Head of caudate nucleus (tissue), 42 donors: ENCODE measurements at places on chromosomes 6 and 20.

DNA sequence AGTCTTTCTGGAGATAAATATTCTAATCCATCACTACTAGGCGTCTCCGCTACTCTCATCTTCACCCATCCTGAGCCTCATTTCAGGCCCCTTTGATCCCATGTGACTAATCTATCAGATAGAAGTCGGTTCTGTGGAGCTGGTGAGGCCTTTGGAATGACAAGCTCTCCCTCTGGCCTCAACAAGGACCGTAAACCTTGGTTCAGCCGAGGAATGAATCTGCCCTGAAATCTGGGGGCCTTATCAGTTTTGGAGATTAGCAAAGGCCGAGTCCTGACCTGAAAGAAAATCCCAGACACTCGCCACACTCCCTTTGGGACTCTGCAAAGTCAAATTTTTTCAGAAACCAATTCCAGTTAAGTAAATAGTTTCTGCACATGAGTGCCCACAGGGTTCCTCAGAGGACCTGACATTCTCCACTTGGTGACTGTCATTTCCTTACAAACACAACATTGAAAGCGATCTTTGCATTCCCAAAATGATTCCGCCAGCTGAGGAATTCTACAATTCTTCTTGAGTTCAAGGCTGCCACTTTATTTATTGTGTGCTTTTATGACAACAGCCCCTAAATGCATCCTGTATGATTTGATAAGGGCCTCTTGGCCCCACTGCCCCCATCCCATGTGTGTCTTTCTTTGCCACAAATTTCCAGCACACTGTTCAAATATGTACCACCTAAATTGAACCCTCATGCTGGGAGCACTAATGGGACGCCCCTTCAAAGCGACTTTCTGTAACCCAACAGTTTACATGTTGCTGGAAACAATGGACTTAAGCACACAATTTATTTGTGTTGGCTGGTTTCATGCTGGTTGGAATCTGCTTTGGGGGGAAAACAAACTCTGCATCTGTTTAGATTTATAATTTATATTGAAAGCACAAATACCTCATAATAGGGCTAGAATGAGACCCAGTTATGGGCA, 10.0 kb upstream of the RIPOR3 start:
- no peak for DNase-seq

DNA sequence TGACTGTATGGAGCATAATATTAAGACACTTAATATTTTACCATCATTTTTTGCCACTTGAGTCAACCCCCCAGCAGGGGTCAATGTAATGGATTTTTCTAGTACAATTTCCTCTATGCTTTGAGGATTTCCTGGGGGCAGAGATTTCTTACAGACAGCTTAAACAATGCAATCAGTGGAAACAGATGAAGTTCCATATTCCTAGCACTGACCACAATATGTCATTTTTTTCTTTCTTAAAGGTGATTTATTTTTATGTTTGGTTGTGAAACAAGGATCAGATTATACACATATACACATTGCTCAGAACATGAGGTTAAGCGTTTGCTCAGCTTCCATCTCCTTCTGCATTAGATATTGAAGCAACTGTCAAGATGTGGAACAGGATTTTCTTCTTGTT, 82.0 kb upstream of the ID4 start:
- DNase-seq, result no peak

DNA sequence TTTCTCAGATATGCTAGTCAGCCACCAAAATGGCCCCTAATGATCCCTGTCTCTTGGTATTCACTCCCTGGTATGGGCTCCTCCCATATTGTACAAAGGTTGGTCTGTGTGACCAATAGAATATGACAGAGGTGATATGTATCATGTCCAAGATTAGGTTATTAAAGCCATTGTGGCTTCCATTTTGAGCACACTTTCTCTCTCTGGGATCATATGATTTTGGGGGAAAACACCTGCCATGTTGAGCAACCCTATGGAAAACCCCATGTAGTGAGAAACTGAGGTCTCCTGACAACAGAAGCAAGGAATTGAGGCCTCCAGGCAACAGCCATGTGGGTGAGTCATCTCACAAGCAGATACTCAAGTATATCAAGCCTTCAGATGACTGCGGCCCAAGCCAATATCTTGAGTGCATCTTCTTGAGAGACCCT, 7.1 kb upstream of the ZNF318 start:
- DNase-seq, result no peak

- no peak for DNase-seq
Measured at GRCh38 chr6:131828080-131828479, 20.3 kb downstream of the ENPP1 start.

- no peak for DNase-seq
Measured at GRCh38 chr6:133191323-133191722, 49.8 kb upstream of the EYA4 start.

- DNase-seq, result no peak
Measured at GRCh38 chr20:25308671-25309394, 60.9 kb downstream of the PYGB start.

DNA sequence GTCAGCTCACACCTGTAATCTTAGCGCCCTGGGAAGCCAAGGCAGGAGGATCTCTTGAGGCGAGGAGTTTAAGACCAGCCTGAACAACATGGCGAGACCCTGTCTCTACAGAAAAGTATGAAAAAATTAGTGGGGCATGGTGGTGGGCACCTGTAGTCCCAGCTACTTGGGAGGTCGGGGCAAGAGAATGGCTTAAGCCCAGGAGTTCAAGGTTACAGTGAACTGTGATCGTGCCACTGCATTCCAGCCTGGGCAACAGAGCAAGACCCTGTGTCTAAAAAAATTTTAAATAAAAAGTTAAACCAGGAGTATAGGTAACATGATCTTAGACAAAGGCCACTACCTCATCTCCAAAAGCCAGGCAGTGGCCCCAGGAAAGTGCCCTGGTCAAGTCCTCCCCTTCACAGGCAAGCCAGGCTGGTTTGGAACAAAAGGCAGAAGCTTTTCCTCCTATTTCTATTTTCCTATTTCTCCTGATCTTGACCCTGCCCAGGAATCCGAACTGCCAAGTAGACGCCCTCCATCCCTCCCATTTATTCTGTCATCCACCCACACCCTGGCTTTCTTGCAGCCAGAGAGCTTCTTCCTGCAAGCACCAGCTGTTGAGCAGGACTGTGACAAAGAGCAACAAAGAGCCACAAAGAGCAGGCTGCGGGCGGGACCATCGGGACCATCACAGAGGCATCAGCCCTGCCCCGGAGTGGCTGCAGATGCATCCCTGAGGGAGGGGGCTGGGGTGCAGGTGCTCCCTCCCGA, 149.9 kb upstream of the AFDN start:
- no peak for DNase-seq

DNA sequence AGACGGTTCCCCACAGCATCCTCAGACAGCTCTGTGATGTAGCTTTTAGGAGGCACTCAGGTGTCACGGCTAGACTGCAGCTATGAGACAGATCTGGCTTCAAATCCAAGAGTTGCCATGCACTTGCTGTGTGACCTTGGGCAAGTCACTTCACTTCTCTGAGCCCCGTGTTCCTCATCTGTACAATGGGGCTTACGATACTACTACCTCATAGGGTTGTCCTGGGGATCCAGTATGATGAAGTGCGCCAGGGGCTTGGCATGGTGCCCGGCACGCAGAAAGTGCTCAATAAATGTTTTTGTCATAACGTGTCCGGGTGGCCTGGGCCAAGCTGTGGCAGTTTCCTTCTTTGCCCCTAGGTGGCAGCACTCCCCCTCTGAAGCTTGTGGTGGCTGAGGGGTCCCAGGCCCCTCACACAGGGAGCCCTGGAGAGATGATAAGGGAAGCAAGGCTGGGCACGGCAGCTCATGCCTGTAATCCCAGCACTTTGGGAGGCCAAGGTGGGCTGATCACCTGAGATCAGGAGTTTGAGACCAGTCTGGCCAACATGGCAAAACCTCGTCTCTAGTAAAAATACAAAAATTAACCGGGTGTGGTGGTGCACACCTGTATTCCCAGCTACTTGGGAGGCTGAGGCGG, 19.1 kb upstream of the CHMP4B start:
- peak; percentile 25 for DNase-seq

DNA sequence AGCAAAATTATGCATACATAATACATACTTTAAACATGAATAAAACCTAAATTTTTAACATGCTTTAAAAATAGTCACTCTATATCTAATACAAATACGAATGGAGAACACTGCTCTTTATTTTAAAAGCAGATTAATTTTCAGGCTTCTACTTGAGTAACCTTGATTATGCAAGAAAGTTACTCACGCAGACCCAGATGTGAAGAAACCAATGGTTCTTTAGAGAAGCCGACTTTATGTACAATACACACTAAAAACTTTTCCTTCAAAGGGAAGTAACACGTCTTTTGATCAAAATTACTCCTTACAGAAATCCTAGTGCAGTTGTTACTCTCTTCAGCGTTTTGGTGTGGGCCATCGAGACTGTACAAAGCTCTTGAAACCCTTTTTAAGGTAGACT, 136.9 kb upstream of the SLC22A16 start:
- DNase-seq, result no peak

DNA sequence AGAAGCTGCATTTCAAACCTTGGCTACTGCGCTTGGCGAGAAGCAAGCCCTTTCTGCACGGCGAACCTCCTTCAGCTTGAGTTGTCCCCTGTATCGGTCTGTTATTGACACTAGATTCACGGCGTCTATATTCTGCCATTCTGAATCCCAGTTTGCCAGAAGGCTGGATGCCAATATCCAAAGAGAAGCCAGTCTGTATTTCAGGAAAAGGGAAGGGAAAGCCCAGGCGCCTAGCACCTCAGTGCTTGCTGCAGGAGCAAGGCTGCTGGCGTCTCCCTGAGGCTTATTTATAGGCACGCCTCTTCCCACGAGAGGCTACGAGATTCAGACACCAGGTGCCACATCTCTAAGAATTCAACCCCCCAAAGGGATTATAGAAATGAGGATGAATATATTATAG, 89.6 kb upstream of the CDH4 start:
- peak; percentile 61 for DNase-seq

- no peak for DNase-seq
Measured at GRCh38 chr6:167588920-167589614, 237.6 kb upstream of the AFDN start.

DNA sequence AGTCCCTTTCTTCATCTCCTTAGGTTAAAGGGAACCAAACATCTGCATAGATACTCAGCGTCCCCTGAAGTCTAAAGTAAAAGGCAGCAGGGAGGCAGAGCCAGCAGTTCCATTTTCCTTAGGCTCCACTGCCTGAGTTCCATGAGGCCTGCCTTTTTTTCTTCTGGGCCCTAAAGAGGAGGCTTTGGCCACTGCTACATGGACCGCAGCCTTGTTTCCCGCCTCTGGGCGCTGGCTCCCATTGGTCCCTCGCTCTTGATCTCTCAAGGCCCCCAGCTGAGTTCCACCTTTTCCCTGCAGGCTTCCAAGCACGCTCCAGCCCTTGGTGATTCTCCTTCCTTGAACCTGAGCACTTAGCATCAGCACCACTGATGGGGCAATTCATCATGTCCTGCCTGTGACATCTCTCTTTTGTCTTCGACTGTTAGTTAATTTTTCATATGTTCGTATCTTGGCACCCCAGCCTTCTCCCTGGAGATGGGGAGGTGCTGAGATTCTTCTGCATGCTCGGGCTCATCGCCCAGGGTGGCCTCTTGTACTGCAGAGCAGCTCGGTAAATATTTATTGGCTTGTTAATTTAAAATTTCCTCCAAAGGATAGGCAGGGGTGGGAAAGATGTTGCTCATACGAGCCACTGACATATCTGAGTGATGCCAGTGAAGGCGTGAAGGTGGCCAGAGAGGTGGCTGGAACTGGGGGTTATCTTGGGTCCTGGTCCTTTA, 3.4 kb downstream of the MLN start:
- no peak for DNase-seq

DNA sequence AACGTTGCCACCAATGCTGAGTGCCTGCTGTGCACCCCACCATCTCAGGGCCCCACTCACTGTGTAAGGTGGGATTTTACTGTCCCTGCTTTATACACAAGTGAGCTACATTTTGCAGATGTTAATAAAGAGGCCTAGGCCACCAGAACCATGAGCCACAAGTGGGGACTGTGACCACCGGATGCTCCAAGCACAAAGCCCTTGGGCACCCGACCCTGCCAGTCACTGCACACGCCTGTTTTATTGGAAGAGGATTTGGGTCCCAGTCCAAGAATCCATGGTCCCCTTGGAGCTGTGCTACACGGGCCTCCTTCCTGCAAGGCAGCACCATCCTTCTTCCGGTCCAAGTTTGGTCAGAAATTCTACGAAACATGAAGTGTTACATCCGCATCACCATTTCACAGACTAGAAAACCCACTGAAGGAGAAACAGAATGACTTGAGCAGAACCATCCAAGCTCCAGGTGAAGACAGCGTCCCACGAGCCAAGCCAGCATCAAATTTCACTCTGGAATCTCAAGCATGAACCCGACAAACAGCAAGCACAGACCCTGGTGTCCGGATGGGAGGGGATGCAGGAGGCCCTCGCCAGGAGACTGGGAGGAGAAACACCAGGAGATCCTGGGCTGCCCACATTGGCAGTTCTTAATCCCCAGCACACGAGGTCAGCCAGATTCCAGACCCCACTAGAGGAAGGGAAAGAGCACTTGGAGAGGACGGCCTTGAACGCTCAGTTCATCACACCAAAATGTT, 226.9 kb downstream of the DLL1 start:
- DNase-seq, result no peak

DNA sequence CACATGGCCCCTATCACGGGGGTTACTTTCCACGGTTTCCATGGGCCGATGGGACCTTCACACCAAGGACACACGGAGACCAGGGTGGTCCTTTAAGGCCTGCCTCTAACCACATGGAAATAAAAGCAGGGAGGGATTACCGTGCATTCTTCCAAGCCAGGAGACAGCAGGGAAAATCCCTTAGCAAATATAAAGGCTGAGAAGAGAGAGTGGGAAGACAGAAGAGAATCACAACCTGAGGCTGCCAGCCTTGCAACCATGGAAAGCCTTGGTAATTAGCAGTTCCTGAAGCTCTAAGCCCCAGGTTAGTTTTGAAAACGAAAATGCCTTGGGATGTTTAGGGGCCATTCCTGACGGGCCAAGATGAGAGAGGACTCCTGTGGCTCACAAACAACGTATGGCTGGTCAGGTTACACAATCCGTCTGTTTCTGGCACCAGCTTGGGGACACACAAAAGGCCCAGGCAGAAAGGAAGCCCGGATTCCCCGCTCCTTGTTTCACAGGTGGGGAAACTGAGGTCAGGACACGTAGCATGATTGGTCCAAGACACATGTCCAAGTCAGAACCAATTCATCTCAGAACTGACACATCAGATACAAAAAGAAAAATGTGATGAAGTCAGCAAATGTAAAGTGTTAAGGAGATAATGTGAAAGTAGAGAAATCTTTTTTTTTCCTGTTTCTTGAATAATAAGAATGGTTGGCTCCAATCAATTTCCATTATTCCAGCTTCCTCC, 2.8 kb downstream of the PREX1 start:
- DNase-seq, result no peak

GRCh38 chr6:34696739-34697543, at the start of gene ILRUN:
ILRUN (minus strand) TSS chr6:34696767; CDS start chr6:34696603, 164 bp downstream.
- peak; percentile 98 for DNase-seq

- DNase-seq, result peak; percentile 26
Measured at GRCh38 chr6:89956182-89956581, 61.9 kb downstream of the GJA10 start.

DNA sequence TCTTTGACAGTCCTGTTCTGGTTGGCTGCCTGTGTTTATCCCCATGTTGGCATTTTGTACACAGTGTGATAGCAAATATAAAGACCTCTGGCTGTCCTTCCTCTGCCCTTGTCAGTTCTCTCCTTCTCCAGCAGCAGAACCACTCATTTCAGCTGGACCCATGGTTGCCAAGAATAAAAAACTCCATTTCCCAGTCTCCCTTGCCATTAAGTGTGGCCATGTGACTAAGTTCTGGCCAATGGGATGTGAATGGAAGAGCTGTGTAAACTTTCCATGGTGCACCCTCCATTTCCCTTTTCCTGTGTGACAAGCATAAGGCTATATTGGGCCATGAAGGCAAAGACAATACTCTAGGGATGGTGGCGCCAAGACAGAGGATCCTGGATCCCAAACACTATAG, 78.4 kb upstream of the TBC1D7 start:
- DNase-seq, result peak; percentile 71
